ENCODE measurements at places on chromosomes 1 and 21.

DNA sequence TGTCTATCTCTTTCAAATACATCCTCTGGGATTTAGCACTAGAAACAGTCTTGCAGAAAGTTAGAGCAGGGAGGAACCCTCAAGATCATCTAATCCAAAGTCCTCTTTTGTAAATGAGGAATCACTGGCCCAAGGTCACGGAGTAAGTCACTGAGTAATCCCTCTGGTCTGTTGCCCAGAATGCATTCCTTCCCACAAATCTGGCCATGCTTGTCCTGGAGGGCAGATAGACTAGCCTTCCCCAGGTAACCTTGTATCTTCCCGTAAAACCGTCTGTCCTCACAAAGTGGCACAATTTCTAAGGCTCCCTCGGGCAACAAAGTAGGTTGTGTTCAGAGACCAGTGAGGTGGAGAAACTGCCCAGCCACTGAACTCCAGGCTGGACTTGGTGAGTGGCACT, 46.2 kb downstream of the DDR2 start:
- no peak for DNase-seq

DNA sequence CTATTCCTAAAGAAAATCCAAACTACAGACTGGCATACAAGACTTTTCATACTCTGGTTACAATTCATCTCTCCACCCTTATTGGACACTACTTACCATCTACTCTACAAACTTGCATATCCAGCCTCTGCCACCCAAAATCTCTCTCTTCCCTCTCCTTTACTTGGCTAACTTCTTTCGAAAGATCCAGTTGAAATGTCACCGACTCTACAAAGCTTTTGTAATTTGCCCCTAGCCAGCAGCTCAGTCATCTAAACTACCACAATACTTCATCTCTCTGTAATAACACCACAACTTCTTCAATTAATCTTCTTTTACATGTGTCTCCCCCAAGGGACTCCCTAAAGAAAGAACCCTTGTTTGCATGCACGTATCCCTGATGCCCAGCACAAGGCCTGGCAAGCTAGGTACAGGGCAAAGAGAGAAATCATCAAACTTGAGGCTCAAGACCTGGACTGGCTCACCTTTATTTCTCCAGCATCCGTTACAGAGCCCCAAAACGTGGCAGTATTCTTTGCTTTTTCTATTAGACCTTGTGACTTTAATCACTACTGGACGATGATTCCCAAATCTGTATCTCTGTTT, 2.7 kb downstream of the ZBTB21 start:
- no peak for DNase-seq

DNA sequence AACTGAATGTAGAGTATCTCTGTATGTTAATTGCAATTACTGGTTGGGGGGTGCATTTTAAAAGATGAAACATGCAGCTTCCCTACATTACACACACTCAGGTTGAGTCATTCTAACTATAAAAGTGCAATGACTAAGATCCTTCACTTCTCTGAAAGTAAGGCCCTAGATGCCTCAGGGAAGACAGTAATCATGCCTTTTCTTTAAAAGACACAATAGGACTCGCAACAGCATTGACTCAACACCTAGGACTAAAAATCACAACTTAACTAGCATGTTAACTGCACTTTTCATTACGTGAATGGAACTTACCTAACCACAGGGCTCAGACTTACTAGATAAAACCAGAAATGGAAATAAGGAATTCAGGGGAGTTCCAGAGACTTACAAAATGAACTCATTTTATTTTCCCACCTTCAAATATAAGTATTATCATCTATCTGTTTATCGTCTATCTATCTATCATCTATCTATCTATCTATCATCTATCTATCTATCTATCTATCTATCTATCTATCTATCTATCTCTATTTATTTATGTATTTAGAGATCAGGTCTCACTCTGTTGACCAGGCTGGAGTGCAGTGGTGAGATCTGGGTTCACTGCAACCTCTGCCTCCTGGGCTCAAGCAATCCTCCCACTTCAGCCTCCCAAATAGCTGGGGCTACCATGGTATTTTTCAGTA, 47.8 kb downstream of the CHML start:
- DNase-seq, result no peak

DNA sequence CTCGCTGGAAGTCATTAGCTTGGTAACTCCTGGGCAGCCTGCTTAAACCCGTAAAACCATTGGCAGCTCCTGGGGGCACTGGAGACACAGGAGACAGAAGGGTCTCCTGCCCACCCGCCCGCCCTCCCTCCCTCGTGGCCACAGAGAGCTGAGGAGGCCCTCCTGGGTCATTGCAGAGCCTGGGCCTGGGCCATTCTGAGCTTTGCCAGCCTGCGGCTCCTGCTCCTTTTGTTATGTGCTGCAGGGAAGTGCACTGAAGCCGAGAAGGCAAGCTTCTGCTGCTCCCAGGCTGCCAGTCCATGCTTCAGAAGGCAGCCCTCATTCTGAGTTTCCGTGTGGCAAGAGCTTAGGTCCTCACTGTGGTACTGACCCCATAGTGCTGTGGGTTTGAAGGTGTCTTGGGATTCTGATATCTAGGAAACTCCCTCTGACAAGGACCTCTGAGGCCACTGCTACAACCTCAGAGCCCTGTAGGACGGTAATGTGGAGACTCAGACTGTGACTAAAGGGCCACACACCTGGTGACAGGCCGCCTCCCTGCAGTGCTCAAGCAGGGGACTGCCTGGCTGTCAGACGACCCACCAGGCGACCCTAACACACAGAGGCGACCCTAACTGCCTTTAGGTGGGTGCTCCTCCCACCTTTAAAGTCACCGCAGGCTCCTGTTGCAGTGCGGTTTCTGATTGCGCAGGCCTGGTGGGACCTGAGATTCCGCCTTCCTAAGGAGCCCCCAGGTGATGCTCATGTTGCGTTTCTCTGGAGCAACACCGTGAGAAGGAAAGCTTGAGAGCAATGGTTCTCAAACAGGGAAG, 118.7 kb downstream of the IER5 start:
- no peak for DNase-seq

- no peak for DNase-seq
Observed at GRCh38 chr1:248585266-248585665, 10.7 kb upstream of the OR2T34 start.

GRCh38 chr1:63342402-63342801, 20.0 kb downstream of the FOXD3 start:
- no peak for DNase-seq

- DNase-seq, result no peak
Observed at GRCh38 chr1:230800891-230801840, 54.0 kb downstream of the CAPN9 start.

- no peak for DNase-seq
Observed at GRCh38 chr1:14452551-14452950, 145.9 kb upstream of the KAZN start.

DNA sequence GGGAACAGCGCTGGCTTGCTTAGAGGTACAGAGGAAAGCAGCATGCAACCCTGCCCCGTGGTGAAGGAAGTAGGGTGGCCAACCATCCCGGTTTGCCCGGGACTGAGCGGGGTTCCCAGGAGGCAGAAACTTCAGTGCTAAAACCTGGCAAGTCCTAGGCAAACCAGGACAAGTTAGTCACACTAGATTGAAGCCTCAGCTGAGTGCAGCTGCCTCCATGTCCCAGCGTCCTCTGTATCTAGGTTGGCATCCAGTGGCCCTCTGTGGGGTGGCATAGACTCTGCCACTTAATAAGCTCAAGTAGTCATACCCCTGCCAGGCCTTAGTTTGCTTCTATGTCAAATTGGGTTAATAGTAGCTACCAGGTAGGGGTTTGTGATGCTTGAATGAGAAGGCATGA, 67.1 kb downstream of the ATP2B4 start:
- no peak for DNase-seq

DNA sequence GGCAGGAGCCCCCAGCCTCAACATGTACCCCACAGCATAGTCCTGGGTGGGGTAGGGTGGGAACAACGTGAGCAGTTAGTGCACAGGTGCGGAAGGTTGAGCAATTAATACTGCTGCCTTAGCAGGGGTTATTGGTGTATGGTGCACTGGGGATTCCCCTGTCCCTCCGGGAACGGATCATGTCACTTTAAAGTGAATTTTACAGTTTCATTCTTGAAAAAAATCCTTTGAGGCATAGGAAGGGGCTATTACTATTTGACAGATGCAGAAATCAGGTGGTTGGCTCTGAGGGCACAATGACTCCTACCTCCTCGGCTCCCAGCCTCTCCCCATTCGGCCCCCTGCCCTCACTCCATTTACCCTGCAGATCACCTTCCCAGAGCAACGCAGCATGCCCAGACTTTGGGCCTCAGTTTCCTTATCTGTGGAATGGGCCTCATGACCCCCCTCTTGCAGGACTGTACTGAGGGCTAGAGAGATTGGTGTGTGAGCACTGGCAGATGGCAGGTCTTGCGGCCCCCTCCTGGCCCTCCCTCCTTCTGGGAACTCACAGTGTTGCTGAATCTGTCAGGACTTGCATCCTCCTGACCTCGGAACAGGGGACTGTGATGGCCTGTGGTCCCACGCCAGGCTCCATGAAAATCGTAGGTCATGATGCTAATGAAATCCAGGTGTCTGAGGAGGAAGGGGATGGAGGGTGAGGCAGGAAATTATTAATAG, 5.1 kb upstream of the MYBPH start:
- no peak for DNase-seq

DNA sequence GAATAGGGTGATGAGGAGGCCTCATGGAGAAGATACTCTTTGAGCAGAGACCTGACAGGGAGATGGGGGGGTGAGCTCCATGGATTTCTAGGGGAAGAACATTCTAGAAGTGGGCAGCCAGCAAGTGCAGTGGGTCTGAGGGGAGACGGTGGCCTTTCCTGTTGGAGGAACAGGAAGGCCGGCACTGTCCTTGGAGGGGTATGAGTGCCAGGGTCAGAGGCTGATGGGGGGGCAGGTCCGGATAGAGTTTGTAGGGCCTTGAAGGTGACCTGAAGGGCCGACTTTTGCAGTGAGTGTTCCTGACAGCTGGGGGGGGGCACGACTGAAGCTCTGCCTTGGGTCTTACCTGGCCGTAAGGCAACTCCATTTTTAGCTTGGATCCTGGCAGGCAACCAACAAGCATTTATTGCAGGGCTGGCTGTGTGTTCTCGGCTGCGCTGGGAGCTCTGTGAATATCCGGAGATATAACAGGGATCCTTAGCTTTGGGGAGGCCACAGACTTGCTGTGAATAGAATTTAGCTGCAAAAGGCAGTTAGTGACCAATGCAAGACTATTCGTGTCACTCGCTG, 130.6 kb downstream of the MRPS6 start:
- DNase-seq, result no peak

- DNase-seq, result no peak
Observed at GRCh38 chr1:160630523-160631451, 16.1 kb downstream of the SLAMF1 start.

GRCh38 chr21:33943293-33943692, 27.7 kb upstream of the ATP5PO start:
- DNase-seq, result no peak

- no peak for DNase-seq
Observed at GRCh38 chr1:118291661-118292060, 106.6 kb upstream of the SPAG17 start.

DNA sequence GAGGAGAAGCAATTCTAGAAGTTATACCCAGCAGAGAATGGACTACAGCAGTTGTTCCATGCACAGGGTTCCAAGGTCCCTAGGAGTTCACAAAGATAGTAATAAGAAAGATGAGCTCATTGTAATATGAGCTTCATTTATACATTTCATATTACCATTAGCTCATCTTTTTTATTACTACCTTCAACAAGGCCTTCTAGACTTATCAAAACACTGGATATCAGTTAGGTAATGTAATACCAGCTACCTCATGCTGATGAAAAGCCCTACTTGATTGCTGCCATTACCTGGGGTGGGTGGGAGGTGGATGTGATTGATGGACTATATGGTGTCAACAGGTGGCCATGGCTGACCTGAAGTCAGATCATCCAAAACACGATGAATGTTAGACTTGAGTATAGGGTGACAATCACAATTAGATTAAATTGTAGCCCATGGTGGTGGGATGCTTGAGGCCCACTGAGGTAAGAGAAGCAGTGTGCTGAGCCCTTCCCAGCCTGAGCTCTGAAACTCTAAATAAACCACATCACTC, 34.1 kb downstream of the SPATA46 start:
- no peak for DNase-seq

- no peak for DNase-seq
Observed at GRCh38 chr1:100710906-100711682, 8.4 kb upstream of the VCAM1 start.

DNA sequence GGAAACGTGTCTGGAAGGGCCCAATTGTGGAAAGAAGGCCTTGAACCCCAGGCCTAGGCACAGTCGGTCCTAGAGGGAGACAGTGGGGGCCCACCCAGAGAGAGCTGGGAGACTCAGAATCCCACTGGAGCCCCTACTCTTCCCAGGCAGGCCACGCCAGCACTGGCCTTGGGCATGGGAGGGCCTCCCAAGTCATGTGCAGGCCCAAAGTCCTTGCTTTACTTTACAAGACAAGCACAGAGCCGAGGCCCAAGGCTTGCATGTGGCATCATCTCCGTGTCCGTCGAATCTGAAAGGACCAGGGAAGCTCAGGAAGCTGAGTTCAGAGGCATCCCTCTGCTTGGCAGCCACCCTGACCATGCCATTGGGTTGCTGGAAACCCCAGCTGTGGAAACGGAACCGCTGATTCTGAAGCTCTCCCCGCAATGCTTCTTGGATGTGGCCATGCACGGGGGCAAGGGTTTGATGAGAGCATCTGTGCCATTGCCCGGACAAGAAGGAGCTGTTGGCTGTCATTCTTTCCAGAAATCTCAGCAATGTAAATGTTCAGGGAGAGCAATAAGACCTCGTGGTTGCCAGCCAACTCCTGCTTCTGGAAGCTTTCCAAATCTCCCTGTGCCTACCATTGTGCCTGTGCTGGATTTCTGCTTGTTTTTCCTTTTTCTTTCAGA, 32.8 kb downstream of the ABCG1 start:
- DNase-seq, result no peak

DNA sequence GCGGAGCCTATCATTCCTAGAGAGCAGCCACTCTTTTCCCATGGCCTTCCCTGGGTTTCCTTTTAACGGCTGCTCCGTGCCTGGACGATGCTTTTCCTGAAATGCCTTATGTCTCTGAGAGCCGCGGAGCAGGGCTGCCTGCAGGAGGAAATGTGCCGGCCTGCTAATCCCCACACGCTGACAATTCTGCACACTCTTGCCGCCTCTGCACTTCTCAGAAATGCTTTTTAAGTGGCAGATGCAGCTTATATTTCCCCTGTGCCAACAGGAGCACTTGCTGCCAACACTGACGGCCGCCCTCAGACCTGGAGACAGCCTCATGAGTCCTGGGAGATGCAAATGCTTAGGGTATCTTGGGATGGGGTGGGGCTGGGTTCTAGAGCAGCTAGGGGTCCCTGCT, 253.2 kb downstream of the GRIK3 start:
- DNase-seq, result no peak

GRCh38 chr1:225987491-225988316, 11.4 kb downstream of the SDE2 start:
- DNase-seq, result no peak

- no peak for DNase-seq
Observed at GRCh38 chr21:43367296-43367695, 59.6 kb downstream of the SIK1 start.

GRCh38 chr1:179021873-179022272, 3.8 kb upstream of the FAM20B start:
- DNase-seq, result no peak

DNA sequence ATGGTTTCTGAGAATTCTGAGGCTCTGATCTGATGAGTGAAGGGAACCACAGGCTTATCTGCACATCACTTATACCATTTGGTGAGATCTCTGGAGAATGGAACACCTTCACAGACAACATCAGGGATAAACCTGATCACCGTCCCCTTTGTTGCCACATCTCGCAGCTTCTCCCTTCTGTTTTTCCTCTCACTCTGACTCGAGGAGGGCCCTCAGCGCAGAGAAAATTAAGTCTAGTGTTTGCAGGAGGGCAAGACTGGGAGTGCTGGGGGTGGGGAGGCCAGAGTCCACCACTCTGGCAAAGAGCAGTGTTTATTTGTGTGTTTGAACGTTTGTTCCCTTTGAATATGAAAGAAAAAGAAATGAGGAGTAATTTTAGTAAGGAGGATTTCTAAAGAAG, 29.0 kb upstream of the BATF3 start:
- no peak for DNase-seq
